Posterior vena cava (tissue), 2 donors: ENCODE measurements at places on chromosomes 2 and 18.

DNA sequence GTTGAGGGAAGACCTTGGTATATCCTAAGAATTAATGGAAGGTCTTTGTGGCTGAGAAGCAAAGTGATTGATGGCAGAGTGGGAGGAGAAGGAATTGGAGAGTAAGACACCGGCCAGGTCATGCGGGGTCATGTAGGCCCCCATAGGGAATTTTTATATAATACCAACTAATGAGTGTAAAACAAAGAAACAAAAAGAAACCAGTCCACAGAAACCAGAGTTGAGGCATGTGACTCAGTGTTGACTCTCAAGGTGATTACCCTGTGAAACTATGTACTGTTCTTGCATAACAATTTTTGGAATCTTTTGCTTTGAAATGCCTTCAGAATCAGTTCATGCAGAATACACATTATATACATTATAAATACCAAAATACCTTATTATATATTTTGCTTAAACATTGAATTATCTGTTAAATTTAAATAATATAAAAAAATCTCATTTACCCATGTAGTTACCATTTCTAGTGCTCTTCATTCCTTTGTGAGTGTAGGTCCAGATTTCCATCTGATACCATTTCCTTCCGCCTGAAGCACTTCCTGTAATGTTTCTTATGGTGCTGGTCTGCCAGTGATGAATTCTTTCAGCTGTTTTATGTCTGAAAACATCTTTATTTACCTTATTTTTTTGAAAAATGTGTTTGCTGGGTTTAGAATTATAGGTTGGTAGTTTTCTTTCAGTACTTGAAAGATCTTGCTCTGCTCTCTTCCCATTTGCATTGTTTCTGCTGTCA, 8.6 kb downstream of the CLIP4 start:
- DNase-seq = no peak

DNA sequence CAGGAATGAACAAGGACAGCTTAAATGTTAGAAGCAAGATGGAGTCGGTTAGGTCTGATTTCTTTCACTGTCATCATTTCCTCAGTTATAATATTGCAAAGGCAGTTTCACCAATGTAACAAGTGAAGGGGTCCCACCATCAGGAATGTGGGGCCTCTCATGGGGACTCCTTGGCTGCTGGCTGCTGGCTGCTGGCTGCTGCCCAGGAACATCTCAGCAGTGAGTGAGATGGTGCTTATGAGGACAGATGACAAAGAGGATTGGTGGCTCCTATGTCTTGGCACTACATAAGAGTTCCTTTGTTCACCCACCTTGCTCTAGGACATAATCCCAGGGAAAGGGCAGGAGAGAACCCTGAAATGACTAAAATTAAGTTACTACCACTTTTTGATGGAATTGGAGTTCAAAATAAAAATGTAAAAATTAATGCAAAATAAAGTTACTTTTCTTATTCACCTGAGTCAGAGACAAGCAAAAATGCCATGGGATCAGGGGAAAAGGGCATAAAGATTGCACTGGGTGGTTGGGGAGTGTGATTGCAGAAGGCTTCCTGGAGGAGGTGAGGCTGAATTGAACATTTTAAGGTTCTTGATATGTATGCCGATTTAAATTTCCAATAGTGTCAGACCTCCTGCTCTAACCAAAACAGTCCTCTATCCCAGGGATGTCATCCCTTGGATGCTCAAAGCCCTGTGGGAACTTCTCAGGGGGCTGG, 23.4 kb downstream of the TMEM177 start:
- DNase-seq = no peak

- DNase-seq = no peak
These were observed 34.2 kb upstream of the CAB39 start for GRCh38 chr2:230678451-230678850.

DNA sequence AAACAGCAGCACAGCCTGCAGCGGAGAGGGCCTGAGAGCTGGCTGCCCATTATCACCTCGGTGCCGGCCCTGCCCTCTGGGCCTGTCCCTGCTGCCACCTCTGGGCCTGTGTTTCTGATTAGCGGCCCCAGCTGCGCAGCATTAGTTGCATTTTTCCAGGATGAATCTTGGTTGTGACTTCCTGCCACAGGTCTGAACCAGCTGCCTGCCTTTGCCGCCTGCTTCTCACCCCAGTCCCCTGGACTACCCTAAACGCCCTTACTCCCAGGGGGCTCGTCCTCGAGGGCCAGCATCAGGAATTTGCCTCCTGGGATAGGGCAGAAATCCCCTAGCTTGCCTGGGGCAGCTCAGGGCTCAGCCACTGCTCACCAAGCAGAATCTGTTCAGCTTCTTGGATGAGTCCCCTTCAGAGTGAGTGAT, 342.8 kb downstream of the DYSF start:
- no peak for DNase-seq

- DNase-seq = peak; percentile 90
These were observed 176.7 kb downstream of the GLI2 start for GRCh38 chr2:120912101-120912985.

DNA sequence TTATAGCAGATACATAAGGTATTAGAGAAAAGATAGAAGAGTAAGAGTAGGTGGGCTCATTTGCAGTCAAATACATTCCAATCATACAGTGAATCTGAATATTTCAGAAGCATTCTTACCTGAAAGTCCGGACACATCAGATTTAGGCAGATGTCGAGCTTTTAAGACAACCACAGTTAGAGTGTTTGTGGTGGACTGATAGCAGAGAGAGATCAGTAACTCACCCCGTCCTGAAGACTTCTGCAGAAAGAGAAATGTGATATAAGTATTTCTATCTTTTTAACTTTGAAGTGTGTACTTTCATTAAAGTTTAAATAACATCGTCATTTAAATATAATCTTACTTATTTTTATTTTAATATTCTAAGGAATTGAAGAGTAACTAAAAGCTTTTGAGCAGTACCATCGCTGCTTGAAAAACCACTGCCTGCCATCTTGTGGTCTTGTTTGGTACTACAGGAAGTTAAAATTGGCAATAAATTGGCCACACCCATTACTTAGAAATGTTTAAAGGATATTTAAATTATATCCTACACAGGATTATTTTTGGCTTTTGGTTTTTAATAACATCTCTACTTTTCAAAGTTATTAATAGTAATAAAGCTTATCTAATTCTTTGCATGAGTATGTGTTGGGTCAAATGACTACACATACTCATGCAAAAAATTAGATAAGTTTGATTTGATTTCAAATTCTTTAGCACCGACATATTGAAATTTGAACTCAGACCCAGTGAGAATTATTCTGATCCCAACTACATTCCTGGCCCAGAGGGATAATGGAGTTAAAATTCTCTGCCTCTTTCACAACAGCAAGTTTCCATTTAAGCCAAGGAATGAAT, 5.5 kb downstream of the SYT4 start:
- DNase-seq = no peak
